ENCODE measurements at places on chromosomes 4 and X. TPM values are rescaled to one million over a fixed set of nuclear protein-coding genes. Genes with fewer than 3 reads are reported as not detected.

- no peaks in the 10 kb centered on the region for H3K36me3 ChIP-seq
- H3K27me3 ChIP-seq, result no peaks in the 10 kb centered on the region
- H3K4me3 ChIP-seq, result no peak overlapping the region
- no peak for DNase-seq
- H3K27ac ChIP-seq, result no peak overlapping the region
Observed at GRCh38 chr4:153447175-153447905, 18.8 kb upstream of the TMEM131L start.

DNA sequence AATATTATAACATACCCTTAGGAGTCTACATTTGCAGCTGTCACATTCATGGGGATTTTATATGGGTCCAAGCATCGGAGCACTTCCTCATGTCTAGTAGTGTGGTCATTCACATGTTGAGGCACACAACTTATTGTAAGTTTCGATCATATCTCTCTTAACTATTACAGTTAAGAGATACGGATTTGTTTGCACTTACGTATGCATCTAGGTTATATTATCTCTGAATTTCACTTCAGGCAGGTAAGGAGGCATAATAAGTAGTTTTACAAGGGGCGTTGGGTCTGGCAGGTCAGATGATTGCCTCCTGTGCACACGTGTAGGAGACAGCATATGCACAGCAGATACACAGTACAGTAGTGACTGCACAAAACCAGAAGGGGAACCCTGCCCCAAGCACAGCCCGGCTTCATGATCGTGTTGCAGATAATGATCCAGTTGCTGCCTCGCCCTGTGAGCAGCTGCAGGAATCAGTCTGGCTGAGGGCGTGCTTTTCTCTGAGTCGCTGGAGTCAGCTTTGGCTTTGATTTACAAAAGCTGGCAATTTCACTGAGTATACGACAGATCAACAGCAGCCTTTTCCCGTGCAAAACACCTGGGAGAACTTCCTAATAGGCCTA, 302.9 kb upstream of the GATB start:
- no peaks in the 10 kb centered on the region for H3K36me3 ChIP-seq
- H3K27ac ChIP-seq, result no peak overlapping the region
- DNase-seq, result no peak
- no peaks in the 10 kb centered on the region for H3K4me1 ChIP-seq
- no peaks in the 10 kb centered on the region for H3K27me3 ChIP-seq

DNA sequence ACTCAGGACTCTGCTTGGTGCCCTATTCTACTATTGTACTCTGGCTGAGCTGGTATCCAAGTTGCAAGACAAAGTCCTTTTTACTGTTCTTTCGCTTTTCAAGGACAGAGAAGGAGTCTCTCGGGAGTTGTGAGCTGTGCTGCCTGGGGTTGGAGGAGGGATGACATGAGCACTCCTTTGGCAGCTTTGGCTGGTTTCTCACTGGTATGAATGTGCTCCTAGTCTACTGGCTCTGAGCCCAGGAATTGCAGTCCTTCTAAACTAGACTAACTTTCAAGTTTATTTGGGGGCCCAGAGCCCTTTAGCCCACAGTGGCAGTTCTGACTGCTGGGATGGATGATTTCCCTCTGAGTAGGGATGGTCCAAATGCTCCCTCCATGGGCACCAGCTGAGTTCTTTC, 997.1 kb downstream of the RAB28 start:
- DNase-seq, result no peak
- no peak overlapping the region for H3K27ac ChIP-seq
- no peaks in the 10 kb centered on the region for H3K27me3 ChIP-seq
- no peaks in the 10 kb centered on the region for H3K4me1 ChIP-seq
- H3K4me3 ChIP-seq, result no peak overlapping the region

DNA sequence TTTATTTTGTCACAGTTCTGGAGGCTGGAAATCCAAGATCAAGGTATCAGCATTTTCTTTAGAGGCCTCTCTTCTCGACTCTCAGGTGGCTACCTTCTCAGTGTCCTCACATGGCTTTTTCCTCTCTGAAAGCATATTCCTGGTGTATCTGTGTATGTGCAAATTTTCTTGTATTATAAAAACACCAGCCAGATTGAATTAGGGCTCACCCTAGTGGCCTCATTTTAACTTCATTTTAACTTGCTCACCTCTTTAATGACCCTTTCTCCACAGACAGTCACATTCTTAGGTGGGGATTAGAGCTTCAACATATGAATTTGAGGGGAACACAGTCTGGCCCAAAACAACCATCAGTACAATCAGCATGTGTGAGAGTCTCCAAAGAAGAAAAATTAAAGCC, 542.4 kb upstream of the FAM241A start:
- no peak overlapping the region for H3K27ac ChIP-seq
- no peaks in the 10 kb centered on the region for H3K4me1 ChIP-seq
- H3K27me3 ChIP-seq, result no peaks in the 10 kb centered on the region
- H3K36me3 ChIP-seq, result no peaks in the 10 kb centered on the region
- no peak for DNase-seq

DNA sequence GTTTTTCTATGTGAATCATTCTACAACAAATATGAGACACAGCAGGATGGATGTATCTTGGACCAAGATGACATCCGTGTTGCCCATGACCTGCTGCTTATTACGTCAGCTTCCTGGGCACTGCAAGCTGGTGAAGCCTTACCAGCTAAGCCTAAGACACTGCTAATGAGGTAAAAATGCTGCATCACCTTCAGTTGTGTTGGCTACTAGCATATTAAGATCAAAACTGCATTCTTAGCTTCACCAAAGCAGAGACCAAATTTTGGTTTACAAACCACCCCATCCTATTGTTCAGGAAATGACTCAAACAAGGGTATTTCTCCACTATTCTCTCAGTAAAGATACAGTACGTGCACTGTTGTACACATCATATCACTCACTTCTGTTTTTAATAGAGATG, 50.3 kb downstream of the MAML3 start:
- peaks cover 46% of the 10 kb centered on the region for H3K4me1 ChIP-seq
- H3K27ac ChIP-seq, result no peak overlapping the region
- no peak overlapping the region for H3K4me3 ChIP-seq
- H3K36me3 ChIP-seq, result peaks cover 6% of the 10 kb centered on the region
- H3K27me3 ChIP-seq, result no peaks in the 10 kb centered on the region

Gene IL2RG
- not detected for total RNA-seq

Gene BMP3
- 0.40 TPM for total RNA-seq

DNA sequence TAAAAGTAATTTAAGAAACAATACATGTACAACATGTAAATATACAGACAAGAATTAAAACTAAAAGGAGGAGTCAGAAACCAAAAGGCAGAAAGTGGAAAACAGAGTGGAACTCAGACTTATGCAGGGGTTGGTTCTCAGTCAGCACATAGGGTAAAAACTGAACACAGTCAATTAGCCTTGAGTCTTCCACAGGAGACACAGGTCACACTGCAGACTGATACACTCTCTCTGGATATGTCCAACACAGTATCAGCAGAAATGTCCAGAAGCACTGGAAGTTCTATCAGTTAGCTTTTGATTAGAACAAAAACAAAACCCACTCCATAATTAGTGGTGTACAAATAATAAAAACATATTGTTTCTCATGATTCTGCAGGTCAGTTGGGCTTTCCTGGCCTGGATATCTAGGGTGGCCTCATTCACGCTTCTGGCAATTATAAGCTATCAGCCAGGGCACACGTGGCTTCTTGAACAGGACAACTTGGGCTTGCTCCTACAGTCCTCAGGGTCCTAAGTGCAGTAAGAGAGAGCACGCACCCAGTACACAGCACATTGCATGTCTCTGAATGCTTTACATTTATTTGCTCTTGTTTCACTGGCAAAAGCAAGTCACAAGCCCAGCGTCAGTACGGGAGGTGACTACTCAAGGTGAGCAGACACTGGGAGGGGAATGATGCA, 21.6 kb downstream of the TEC start:
- peaks cover 6% of the 10 kb centered on the region for H3K27me3 ChIP-seq
- H3K4me3 ChIP-seq, result no peak overlapping the region
- H3K27ac ChIP-seq, result no peak overlapping the region
- H3K36me3 ChIP-seq, result no peaks in the 10 kb centered on the region

DNA sequence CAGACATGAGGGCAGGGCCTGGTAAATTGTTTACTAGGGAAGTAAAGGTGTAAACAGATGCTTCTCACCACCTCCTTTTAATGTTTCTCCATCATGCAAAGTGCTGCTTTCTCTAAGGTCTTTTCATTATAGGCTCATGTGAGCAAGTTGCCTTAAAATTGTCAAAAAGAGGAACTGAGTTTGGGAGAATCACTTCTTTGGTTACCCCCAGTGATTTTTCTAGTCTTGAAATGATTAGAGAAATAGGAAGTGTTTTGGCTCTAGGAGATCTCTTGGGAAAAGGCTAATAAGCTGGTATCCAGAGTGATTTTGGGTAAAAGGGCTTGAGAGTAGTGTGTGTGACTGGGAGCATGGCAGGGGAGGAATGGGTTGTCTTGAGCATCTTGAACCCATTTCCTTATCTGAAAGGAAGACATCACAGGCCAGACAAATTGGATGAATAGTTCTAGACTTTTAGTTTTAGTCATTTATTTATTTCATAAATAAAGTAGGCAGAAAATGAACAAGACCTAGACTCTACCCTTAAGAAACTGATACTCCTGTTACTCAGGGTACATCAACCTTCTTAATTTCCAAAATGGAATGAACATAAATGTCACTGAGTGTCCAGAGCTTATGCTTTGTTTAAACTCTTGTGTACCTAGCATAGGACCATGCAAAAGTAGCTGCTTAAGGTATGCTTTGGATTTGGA, 14.2 kb downstream of the GRPR start:
- no peaks in the 10 kb centered on the region for H3K27me3 ChIP-seq
- no peak overlapping the region for H3K4me3 ChIP-seq
- no peaks in the 10 kb centered on the region for H3K4me1 ChIP-seq
- no peaks in the 10 kb centered on the region for H3K36me3 ChIP-seq
- no peak for DNase-seq

Gene SFRP2
- total RNA-seq, result 203 TPM

GRCh38 chr4:108881190-108881589, 118.3 kb upstream of the ETNPPL start:
- peaks cover 68% of the 10 kb centered on the region for H3K4me1 ChIP-seq
- no peaks in the 10 kb centered on the region for H3K27me3 ChIP-seq
- H3K27ac ChIP-seq, result peak overlapping the region; percentile 69
- H3K36me3 ChIP-seq, result peaks cover 2% of the 10 kb centered on the region

- no peaks in the 10 kb centered on the region for H3K27me3 ChIP-seq
- H3K4me3 ChIP-seq, result no peak overlapping the region
- no peak overlapping the region for H3K27ac ChIP-seq
- H3K4me1 ChIP-seq, result no peaks in the 10 kb centered on the region
- DNase-seq, result no peak
Observed at GRCh38 chrX:38086451-38087215, 80.3 kb downstream of the SYTL5 start.

Gene TASL
- not detected for total RNA-seq

GRCh38 chr4:128861856-128862518, 52.5 kb downstream of the JADE1 start:
- no peak for DNase-seq
- H3K36me3 ChIP-seq, result peaks cover 38% of the 10 kb centered on the region
- H3K4me3 ChIP-seq, result no peak overlapping the region
- peaks cover 9% of the 10 kb centered on the region for H3K4me1 ChIP-seq

DNA sequence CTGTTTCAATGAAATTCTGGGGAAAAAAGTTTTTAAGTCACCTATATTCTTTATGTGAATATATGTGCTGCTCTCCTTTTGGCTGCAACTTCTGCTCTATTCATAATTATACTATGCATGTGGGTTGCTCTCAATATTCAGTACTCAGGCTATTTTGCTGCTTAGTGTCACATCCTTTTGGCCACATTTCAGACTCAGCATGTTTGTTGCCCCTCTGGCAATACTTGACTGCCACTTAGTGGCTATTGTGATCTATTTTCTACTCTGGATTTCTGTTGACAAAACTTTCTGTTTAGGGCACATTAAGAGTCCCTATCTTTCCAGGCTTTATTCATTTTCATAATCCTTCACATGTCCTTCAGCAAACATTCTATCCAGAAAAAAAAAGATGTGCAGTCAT, 15.8 kb upstream of the CT45A1 start:
- H3K27me3 ChIP-seq, result peaks cover 11% of the 10 kb centered on the region
- H3K27ac ChIP-seq, result no peak overlapping the region
- DNase-seq, result no peak
- no peak overlapping the region for H3K4me3 ChIP-seq

Gene F9
- total RNA-seq, result not detected

Gene MND1
- 36.1 TPM for total RNA-seq

Gene CFAP99
- not detected for total RNA-seq

Gene IL2
- total RNA-seq, result not detected

- no peak for DNase-seq
- no peaks in the 10 kb centered on the region for H3K4me1 ChIP-seq
- H3K4me3 ChIP-seq, result no peak overlapping the region
- peaks cover 47% of the 10 kb centered on the region for H3K27me3 ChIP-seq
- no peaks in the 10 kb centered on the region for H3K36me3 ChIP-seq
Observed at GRCh38 chr4:5992171-5992827, 25.9 kb downstream of the C4orf50 start.

Measured in neural crest cell (in vitro differentiated cells).